ENCODE measurements at places on chromosomes 5 and 9.

- DNase-seq: no peak
These were observed 288.1 kb downstream of the ARL15 start for GRCh38 chr5:54022223-54022622.

DNA sequence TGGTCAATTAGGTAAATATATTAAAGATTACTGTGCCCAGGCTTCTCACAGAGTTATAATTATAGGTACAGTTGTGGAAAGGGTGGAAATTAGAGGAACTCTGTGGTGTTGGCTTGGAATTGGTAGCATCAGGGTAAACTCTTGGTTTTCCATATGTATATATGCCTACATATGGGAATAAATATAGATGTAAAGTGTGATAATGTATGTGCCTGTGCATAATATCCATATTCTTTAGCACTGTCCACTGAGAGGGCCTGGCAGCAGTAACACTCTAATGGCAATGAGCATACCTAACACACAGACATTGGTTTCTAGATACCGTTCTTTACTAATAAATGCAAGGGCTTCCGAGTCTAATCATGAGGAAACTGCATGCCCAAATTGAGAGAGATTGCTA, 4.0 kb upstream of the PTPDC1 start:
- no peak for DNase-seq

DNA sequence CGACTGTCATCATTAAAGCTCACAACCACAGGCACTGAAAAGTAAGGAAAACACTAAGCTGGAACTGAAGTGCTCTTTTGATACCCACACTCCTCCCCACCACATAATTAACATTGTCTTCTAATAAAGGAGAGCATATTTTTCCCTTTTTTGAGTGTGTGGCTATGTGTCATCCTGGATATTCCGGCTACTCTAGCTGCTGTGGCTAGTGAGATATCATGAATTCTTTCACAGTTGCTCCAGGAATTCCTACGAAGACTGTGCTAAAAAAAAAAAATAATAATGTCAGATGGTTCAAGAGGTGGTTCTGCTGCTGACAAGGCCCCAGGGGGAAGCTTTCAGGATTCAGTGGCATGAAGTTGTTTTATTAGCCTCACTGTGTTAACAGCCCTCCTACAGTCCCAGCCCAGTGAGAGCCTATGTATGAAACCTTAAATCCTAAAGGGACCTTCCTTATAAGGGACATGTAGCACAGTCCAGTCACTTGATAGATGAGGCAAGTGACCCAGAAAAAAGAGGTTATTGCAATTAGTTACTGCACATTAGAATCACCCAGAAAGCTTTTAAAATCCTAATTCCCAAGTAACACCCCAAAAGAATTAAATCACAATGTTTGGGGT, 46.6 kb downstream of the TMEM252 start:
- no peak for DNase-seq

GRCh38 chr5:76674330-76675066, 41.4 kb upstream of the F2R start:
- no peak for DNase-seq

GRCh38 chr9:107282759-107283622, at the start of gene RAD23B:
TSS of gene RAD23B (plus strand) at chr9:107283279. CDS start at chr9:107283630, 351 bp downstream.
- DNase-seq: peak; percentile 100

GRCh38 chr5:78232163-78232562, 62.3 kb downstream of the AP3B1 start:
- no peak for DNase-seq

GRCh38 chr5:1380910-1381309, 36.0 kb upstream of the CLPTM1L start:
- no peak for DNase-seq

DNA sequence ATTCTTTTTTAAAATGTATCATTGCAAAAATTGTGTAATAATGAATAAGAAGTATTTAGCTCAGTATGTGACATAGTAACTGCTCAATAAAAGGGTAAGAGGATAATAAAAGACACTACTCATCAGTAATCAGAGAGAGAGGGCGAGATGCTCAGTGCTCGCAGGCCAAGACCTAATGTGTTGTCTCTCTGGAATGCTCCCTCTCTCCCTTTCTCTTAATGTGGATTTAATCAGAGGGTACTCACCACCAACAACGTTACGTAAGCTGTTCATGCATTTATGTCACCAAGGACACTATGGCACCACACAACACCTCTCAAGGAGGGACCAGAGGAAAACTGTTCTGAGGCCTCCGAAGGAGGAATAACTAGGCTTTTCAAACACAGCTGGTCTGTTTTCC, 42.5 kb downstream of the WHRN start:
- DNase-seq: no peak

GRCh38 chr9:91043811-91044175, 242.2 kb downstream of the SYK start:
- no peak for DNase-seq

GRCh38 chr5:157546456-157547100, 29.0 kb downstream of the ADAM19 start:
- DNase-seq: peak; percentile 61

DNA sequence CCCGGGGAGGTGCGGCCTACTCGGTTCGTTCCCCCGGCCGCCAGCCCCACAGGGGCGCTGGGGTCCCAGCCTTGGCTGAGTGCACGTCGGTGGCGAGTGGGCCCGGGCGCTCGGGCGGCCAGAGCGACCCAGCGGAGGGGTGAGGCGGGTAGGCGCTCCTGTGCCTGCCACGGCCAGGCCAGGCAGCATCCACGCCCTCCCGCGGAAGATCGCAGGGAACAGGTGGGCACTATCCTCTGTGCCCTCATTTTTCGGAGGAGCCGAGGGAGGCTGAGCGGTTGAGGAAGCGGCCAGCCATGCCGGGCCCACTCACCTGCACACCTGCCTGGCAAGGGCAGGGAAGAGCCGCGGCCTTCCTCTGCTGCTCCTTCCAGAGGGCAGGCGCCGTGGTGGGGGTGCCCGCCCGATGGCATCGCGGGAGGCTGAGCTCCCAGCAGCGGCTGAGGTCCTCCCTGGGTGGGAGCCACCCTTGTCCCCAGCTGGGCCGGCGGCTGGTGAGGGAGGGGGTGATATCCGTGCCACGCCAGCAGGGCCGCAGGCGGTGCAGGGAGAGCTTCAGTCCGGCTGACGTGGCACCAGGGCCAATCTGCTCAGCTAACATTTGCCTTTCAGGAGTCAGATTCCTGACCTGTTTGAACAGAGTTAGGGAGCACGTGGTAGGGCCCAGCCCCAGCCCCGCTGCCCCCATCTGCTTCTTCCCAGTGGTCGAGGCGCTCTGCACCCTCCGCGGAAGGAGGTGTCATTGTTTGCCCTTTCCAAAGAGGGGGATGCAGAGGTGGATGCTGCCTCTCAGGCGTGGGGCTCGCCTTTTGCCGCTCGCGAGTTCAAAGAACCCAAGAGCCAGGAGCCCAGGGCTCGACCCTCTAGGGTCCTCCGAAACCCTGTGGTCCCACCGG, 1.6 kb upstream of the SEC16A start:
- peak; percentile 54 for DNase-seq

DNA sequence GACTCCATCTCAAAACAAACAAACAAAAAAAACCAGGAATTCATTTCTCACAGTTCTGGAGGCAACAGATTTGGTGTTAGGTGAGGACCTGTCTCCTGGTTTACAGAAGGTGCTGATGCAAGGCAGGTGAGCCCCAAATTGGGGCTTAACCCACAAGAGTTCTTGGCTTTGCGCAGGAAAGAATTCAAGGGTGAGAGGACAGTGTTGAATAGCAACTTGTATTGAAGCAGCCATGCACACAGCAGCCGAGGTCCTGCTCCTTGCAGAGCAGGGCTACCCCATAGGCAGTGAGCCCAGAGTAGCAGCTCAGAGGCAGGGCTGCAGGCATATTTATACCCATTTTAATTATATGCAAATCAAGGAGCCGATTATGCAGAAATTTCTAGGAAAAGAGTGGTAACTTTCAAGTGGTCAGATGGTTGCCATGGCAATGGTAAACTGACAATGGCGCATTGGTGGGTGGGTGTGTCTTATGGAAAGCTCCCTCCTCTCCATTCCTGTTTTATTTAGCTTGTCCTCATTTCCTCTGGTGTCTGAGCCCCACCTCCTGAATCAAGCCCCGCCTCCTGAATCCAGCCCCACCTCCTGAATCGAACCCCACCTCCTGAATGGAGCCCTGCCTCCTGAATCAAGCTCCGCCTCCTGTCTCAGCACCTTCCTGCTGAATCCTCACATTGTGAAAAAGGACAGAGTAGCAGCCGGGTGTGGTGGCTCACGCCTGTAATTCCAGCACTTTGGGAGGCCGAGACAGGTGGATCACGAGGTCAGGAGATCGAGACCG, 34.5 kb upstream of the COL5A1 start:
- peak; percentile 28 for DNase-seq

DNA sequence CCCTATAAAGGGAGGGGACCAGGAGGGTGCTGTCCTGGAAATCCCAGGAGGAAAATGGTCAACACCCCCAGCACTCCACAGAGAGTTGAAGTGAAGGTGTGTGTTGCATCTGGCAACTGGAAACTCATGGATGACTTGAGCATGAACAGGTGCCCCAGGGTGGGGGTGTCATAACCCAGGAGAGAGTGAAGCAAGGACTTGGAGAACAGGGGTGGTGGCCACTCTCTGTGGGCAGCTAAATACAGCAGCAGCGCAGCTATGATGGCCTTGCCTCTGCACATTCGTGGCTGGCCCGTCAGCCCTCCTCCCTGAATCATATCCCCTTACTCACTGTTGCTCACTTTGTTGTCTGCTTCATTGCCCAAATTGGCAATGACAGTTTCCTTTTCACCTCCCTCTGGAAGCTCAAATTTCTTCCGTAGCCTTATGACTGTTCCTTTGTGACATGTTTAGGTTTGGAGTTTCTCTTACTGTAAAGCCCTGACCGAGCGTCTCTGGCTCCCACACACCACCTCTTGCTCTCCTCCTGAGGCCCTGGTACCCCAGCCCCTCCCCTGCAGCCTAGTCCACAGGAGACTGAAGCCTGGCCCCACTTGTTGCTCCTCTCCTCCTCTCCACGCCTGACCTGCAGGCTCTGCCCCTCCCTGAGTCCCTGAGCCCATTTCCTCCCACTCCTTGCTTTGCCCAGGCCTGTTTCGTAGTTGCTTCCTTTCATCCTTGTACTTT, 185.8 kb downstream of the CD180 start:
- no peak for DNase-seq

GRCh38 chr5:98791898-98792580, 18.6 kb downstream of the RGMB start:
- DNase-seq: no peak

GRCh38 chr9:119761812-119762211, 392.6 kb upstream of the BRINP1 start:
- no peak for DNase-seq

DNA sequence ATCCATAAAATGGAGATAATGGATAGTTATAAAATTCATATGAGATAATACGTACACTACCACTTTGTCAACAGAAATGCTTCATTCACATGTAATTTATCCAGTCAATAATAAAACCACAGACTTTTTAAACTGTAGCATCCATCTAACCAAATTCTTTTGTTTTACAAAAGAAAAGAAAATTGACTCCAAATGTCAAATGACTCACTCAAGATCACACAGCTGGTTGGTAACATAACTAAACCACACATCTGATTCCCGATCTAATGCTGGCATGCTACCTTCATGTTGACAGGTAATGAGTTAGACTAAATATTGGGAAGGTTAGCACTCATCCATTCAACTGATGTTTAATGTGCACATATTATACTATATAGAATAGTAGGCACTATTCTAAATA, 4.9 kb downstream of the FRMD3 start:
- DNase-seq: no peak

- no peak for DNase-seq
These were observed 82.9 kb downstream of the CCDC171 start for GRCh38 chr9:15635752-15636151.

- DNase-seq: no peak
These were observed 4.6 kb upstream of the TXN start for GRCh38 chr9:110260911-110261310.

DNA sequence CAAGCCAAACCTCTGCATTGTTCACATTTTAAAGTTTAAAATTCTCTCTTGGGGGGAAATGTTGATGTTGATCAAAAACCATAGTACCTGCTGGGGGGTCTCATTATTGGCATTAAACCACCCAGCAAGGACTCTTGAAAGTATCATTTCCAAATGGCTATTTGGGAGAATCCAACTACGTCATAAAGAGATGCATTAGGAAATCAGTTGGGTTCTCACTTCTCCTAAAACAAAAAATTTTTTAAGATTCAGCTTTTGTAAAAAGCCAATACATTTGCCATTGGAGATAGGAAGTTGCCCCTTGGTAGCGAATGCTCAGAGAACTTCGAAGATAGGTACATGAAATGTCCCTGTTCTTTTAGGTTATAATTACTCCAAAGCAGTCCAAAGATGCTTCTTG, 96.4 kb downstream of the GNAQ start:
- DNase-seq: no peak

GRCh38 chr5:143696921-143697320, 115.0 kb upstream of the HMHB1 start:
- no peak for DNase-seq

- no peak for DNase-seq
These were observed 8.0 kb downstream of the MTAP start for GRCh38 chr9:21810388-21810787.

- DNase-seq: no peak
These were observed 197.0 kb upstream of the VLDLR start for GRCh38 chr9:2424619-2425033.

GRCh38 chr5:151213803-151214613, 9.9 kb downstream of the CCDC69 start:
- DNase-seq: peak; percentile 48

DNA sequence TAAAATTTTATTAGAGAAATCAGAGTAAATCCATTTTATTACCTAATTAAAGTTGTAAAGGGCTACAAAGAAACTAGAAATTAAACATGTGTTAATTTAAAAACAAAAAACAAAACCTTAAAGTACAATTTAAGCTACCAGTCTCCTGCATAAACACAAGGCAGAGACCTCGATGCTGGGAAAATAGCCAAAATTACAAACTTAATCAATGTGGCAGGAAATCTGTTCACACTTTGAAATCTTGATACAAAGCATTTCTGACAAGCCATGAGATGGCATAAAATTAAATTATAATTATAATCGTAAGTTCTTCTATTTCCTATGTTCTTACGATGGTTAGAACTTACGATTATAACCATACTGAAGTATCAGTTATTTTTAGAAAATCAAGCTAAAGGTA, 158.0 kb upstream of the FREM1 start:
- DNase-seq: no peak

DNA sequence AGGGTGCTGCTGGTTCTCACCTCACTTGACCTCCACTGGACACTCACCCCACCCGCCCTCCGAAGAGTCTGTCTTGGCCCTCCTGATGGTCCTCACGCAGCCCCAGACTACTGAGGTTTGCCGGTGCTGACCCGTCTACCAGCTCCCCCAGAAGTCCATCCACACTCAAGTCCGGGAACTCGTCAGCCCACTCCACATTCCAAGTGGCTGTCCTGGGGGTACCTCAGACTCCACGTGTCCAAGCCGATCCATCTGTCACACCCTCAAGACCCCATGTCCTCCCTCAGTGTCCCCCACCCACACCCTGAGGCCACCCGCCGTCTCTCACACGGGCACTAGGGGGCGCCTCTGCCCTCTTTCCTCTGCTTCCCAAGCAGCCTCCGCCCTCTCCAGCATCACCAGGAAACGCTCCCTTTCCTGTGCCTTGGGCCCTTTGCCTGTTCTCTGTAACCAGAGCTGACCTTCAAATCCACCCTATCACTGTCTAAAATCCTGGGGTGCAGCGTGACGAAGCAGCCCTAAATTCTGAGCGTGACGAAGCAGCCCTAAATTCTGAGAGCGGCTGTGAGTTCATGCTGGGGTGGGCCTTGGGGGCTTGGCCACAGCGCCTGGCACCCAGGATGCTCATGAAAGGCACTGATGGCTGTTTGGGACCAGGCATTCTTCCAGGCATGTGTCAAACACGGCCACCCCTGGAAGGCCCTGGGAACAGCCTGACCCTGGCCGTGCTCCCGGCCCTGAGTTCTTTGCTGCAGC, 95.7 kb downstream of the KCNT1 start:
- DNase-seq: no peak

All from left hindlimb (tissue), 1 donor.